Right hindlimb (tissue), 1 donor: ENCODE measurements at places on chromosomes 5 and 9.

DNA sequence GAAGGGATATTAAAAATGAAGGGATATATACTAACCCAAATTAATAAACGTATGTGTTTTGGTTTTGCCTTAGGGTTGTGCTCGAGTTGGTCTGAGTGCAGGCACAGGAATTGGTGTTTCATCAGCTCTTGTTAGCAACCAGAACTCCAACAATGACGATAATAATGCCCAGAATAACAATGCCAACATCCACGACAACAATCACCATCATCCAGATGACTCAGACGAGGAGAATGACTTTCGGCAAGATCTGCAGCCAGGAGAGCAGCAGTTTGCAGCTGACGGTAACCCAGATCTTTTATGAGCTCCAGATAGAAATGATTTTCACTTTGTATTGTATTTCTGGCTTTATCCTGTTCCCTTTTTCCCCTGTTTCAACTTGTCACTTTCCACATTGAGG is 33.2 kb downstream of the FBXO38 start:
- DNase-seq = no peak

- no peak for DNase-seq
Measured at GRCh38 chr5:140115186-140115500, 1.2 kb downstream of the PURA start.

- DNase-seq = peak; percentile 24
Measured at GRCh38 chr9:35521708-35522107, 31.8 kb downstream of the RUSC2 start.

GRCh38 chr9:24487250-24487861 is 58.3 kb downstream of the IZUMO3 start:
- DNase-seq = no peak

DNA sequence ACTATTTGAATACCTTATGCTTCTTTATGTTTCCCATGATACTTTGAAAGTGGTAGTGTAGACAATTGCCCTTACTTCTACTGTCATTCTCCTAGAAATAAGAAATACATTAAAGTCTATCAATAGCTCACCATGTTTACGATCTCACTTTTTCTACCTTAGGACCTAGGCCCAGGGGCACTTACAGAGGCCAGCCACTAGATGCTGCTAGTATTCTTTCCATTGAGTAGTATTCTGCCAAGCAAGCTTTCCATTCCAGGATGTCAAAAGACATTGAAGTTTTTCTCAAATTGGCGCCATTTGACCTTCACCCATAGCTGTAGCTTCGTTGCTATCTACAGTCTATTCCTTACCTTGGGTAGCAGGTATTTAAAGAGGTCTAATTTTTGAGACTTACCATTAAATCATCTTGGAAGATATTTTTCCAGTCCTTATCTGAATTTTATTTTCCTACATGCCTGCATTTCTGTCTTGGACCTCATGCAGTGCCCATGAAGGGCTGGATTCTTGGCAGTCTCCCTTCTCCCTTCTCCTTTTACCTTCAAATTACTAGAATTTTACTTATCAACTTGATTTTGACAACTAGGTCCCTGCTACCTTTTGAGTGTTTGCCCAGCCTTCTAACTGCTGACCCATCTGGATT is 246.0 kb upstream of the NUDT12 start:
- DNase-seq = peak; percentile 33
